ENCODE measurements at places on chromosomes 6 and 20. TPM values are rescaled to one million over a fixed set of nuclear protein-coding genes. Genes with fewer than 3 reads are reported as not detected.

DNA sequence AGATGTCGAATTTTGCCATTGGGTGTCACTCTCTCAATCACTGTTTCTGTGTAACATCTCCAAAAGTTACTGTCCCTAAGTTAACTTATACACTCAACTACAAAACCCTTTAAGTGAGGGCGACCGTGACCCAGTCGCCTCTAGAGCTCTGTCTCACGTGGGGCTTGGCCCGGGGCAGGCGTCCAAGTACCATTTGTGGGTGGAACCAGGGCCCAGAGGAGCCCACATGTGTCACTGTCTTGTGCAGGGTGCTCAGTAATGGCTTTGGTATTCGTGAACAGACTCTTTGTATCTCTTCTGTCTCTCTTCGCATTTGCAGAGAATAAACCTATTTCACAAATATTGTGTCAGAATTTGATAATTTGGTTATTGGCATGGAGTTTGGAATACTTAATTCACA, 109.9 kb upstream of the THBS2 start:
- DNase-seq: no peak

- peak; percentile 24 for DNase-seq
Measured at GRCh38 chr6:56714273-56714672, 71.6 kb upstream of the DST start.

DNA sequence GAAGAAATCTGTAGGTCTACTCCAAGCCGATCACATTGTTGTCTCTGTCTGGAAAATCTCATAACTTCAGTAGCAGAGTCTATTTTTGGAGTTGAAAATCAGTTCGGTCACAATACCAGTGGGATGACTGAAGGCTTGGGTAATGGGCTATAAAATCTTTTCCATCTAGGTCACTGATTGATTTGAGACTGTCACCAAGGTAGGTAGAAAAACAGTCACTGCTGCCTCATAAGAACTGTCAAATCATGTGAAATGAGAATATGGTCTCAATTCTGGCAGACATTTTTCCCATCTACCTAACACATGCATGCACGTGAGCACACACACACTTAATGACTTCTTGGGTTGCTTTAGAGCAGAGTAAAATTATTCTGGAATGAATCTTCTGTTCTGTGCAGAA, 1162.8 kb upstream of the CITED2 start:
- DNase-seq: no peak

GRCh38 chr6:16473184-16473907, 235.0 kb downstream of the GMPR start:
- DNase-seq: no peak

DNA sequence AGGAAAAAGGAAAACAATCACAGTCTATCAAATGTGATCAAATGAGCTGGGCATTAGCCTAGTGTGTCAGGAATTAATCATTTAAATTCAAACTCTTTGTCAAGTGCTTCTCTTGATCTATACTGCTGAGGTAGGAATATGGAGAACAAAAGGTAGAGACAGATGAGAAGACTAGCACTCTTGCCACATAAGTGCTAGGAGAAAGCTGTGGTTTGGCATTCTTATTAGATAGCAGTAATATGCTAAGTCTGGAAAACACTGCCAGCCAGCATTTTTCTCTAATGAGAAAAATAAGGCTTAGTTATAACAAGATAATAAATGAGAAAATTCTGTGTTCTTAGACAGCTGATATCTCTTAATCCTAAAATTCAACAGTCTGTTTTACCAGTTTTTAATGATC, 38.9 kb downstream of the ORC3 start:
- DNase-seq: no peak

Gene PCNA
- 457 TPM for total RNA-seq

All from HT1080 (cell line).